ENCODE measurements at places on chromosomes 3 and 15.

DNA sequence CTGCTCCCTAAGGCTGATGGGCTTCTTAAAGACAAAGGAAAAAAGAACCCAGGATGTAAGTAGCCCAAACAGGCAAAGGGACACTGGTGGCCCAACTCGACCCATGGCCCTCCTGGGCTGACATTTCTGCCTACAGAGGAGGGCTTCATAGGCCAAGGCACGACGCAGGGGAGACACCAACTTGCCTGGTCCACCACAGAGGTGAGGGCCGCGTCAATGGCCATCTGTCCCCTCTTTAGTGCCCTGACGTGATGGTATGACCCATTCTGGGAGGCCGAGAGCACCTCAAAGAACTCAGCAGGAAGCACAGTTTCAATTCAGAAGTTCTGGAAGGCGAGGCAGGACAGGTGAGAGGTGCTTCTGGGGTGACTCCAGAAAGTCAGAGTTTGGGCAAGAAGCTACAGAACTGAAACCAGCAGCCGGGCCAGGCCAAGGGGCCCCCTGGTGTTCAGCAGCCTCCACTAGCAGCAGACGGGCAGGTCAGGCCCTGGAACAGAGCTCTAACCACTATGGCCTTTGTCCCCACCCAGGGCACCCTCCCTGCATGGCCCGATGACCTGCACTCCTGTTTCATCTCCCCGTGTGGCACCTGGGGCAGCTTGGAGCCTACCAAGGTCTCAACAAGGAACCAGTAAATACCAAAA lies 45.1 kb downstream of the HMCES start:
- no peak for DNase-seq

DNA sequence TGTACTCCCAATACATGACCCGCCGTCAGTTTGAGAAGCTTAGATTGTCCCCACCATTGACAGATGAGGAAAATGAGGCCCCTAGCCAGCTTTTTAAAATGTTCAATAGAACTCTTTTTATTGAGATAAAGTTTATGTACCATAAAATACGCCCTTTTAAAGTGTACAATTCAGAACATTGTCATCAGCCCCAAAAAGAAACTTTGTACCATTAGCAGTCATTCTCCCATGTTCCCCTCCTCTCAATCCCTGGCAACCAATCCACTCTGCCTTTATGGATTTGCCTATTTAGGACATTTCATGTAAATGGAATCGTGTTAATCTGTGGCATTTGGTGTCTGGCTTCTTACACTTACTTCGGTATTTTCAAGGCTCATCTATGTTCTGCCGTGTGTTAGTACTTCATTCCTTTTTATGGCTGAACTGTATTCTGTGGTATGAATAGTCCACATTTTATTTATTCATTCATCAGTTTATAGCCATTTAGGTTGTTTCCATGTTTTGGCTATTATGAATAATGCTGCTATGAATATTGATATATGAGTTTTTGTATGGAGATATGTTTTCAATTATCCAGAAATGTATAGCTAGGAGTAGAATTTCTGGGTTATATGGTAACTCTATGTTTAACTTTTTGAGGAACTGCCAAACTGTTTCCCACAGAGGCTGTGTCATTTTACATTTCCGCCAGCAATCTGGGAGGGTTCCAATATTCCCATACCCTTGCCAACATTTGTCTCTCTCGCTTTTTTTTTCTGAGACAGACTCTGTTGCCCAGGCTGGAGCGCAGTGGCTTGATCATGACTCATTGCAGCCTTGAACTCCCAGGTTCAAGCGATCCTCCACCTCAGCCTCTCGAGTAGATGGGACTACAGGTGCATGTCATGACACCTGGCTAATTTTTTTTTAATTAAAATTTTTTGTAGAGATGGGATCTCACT lies 15.3 kb upstream of the PTPN23 start:
- no peak for DNase-seq

DNA sequence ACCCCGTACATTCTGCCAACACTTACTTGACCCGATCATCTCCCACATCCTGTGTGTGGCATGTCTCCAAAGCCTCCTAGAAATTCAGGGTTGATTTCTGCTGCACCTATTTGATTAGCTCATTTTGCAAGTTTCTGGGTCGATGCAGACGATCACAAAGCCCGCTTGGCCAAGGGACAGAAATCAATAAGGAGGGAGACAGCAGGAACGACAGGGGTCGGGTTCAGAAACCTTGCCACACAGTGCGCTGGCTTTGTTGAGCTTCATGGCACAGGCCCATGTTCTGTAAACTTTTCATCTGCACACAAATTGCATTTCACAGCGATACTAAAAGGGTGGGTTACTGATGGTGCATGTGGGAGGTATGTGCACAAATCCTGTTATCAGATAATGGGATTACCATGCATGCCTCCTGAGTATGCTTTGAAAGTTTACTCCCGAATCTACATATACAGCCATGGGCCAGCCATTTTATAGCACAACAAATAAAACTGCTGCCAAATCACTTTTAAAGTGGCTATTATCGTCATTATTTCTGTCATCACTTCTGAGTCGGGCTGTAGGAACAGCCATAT lies 95.9 kb upstream of the ATP11B start:
- no peak for DNase-seq

DNA sequence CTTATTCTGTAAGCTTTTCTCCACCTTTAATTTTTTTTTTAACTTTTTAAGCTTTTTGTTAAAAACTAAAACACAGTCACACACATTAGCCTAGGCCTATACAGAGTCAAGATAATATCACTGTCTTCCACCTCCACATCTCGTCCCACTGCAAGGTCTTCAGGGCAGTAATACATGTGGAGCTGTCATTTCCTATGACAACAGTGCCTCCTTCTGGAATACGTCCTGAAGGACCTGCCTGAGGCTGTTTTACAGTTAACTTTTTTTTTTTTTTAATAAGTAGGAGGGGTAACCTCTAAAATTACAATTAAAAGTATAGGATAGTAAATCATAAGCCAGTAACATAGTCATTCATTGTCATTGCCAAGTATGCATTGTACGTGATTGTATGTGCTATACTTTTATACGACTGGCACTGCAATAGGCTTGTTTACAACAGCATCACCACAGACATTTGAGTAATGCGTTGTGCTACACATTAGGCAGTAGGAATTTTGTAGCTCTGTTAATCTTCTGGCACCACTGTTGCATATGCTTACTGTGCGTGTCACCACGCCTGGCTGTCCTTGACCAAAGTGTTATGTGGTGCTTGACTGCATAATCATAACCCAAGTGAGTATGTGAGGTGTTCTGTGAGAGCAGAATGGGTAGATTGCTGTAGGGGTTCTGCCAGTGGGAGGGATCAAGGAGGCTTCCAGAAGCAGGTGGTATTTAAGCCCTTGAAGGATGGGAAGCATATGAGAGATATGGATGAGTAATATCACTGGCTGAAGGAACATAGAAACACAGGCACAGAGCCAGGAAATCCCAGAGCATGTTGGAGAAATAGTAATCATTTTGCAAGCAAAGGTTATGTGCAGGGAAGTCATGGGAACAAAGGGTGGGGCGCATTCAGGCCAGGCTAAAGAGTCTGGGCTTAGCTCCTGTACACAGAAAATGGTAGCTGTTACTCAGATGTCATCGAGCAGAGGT lies 18.3 kb downstream of the FBXO22 start:
- DNase-seq: no peak

DNA sequence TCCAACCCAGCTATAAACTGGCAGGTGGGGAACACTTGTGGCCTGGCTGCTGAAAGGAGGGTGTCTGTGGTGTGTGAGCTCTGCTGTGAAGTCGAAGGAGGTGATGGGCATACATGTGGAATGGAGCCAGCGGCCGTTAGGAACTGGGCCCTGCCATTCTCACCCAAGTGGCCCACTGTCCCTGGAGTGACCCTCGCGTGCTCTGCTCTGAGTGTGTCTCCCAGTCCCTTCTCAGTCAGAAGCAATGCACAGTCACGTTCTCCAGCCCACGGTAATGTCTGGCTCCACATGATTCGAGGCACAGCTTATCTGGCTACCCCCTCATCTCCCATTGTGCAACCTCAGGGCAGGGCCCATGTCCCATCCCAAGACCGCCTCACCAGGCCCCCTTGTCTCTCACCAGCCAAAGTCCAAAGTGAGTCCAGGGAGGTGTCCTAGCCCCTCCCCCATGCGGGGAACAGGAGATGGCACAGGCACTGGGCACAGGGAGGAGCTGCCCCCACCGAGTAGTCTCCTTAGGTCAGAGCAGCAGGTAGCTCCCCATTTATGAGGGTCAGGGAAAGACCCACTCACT lies 62.9 kb downstream of the ZNF445 start:
- DNase-seq: no peak

Measured in NCI-H2171 (cell line).